ENCODE measurements at places on chromosomes 3 and 15.
A peak's percentile ranks its signal among the peaks of the same experiment; 100 is the strongest.

- no peak for DNase-seq
Observed at GRCh38 chr3:159273608-159274007, 471.8 kb downstream of the MFSD1 start.

GRCh38 chr3:129783470-129783869, 110.0 kb downstream of the TMCC1 start:
- no peak for DNase-seq

GRCh38 chr3:174951034-174951433, 91.9 kb downstream of the NAALADL2 start:
- no peak for DNase-seq

GRCh38 chr15:69451951-69452691, 497 bp upstream of the RPLP1 start:
- DNase-seq: no peak

- no peak for DNase-seq
Observed at GRCh38 chr15:99050328-99050980, 42.9 kb upstream of the PGPEP1L start.

GRCh38 chr15:85832394-85832793, 37.7 kb upstream of the KLHL25 start:
- no peak for DNase-seq

DNA sequence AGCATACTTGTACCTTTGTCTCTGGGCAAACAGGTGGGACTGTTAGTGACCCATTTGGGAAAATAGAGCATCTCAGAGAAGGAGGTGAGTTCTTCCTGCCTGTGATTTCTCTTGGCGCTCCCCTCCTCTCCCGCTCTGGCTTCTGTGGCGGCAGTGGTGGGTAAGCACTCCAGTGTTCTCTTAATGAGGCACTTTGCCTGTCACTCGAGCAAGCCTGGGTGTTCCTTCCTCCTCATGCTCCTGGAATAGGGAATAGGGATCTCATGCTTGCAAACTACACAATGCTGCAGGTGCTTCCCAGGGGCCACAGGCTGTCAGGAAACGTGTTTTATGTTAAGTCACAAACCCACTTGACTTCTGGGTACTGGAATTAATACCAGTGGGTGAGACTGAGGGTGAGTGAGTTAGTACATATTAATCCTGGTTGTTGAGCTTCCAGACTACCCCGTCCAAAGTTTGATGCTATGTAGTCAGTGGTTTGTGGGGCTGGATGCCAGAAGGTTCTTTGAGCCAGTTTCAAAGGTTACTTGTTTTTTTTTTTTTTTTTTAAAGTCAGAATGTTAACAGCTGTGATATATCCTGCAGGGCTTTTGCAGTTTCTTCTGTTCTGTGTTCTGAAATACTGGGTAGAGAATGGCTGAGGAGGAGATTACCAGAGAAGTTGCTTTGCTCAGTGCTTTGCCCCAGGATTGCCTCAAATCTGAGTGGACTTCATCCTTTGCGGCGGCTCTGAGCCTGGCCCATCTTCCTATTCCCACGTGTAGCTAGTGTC, 30.5 kb downstream of the EDEM1 start:
- no peak for DNase-seq

DNA sequence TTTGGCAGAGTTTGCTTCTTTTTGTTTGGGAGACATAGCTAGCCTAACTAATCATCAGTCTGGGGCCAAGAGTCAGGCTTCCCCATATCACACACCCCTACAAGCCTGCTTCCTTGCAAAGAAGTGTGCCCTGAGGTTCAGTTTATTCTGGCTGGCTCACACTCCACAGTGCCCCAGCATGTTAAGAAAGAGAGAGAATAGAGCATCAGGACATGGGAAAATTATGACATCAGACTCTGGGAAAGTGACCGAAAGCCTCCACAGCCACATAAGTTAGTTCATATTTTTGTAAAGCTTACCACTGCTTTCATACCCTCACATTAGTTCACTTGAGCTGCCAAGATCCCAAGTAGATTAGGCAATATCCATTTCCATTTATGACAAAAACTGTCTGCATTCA, 63.0 kb upstream of the CFAP161 start:
- DNase-seq: no peak

GRCh38 chr3:126927401-126927750, 55.5 kb upstream of the PLXNA1 start:
- no peak for DNase-seq

GRCh38 chr15:39581793-39582285, 960 bp downstream of the THBS1 start:
- no peak for DNase-seq

DNA sequence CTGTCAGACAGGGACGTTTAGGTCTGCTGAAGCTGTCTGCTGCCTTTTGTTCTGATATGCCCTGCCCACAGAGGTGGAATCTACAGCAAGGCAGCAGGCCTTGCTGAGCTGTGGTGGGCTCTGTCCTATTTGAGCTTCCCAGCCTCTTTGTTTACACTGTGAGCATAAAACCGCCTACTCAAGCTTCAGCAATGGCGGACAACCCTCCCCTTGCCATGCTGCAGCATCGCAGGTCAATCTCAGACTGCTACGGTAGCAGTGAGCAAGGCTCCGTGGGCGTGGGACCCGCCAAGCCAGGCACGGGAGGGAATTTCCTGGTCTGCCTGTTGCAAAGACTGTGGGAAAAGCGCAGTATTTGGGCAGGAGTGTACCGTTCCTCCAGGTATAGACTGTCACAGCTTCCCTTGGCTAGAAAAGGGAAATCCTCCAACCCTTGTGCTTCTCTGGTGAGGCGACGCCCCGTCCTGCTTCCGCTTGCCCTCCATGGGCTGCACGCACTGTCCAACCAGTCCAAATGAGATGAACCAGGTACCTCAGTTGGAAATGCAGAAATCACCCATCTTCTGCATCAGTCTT, 71.4 kb downstream of the SPSB4 start:
- DNase-seq: no peak

DNA sequence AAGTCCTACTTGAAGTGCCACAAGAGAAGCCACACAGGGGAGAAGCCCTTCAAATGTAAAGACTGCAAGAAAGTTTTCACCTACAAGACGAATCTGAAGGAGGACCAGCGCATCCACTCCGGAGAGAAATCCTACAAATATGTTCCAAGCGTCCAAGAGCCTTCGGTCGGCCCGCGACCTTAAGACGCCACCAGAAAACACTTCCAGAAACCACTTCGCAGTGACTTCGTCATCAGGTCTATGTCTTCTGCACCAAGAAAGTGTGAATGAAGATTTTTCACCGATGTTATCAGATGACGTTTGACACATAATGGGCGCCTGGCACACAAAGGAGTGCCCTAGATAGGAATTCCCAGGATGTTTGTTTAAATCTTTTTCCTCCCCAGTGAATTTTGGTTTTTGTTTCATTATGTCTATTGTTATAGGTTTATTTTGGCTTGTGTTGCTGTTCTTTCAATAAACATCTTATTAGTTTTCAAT, 24.1 kb upstream of the ARPIN start:
- DNase-seq: no peak

DNA sequence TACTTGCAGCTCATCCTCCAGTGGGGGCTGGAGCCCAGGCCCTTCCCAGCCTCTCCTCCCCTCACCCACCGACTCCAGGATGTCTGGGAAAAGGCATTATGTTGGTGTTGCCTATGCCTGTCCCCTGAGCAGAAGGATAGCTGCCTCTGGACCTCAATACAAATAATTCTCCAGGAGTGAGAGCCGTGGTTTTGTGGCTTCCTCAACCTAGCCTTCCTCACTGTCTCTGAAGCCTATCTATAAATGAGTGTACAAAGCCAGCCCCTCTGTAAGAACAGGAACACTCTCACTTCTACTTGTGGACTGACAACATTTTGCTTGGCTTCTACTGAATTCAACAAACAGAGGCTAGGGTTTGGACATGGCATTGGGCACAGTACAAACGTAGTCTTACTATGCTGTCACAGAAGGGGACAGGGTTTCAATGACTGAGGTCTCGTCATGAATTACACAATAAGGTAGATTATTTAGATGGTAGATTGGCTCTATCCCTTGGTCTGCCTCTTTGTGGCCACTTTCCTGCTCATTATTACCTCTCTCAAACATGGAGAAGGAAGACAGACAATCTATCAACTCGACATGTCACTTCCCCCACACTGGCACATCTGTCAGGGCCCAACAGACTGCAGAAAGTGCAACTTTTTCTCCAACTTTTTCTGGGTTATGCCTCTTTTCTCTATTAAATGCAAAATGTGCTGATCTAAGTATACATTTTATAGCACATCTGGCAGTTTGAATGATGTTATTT, 82.8 kb upstream of the MEX3B start:
- no peak for DNase-seq

DNA sequence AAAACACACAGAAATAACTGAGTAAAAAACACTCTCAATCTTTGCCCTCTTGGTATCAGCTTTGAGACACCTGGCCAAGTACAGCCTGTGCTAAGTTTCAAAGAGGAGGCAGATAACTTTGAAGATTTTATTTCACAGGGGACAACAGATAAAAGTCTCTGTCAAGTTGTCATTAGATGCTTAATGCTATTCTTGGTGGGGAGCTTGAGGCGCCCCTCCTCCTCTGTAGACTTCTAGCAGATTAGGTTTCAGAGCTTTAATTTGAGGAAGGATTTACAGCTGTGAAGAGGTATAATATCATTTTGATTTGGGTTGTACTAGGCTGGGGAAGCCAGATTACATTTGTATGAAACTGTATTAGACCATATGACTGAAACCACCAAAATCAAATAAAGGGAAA, 620.3 kb downstream of the FHIT start:
- no peak for DNase-seq

- peak; percentile 40 for DNase-seq
Observed at GRCh38 chr15:74956648-74957475, at the start of gene RPP25. RPP25 (minus strand) TSS chr15:74956772; CDS start chr15:74956583, 189 bp downstream.

GRCh38 chr3:171753025-171753472, 57.2 kb downstream of the PLD1 start:
- DNase-seq: no peak

DNA sequence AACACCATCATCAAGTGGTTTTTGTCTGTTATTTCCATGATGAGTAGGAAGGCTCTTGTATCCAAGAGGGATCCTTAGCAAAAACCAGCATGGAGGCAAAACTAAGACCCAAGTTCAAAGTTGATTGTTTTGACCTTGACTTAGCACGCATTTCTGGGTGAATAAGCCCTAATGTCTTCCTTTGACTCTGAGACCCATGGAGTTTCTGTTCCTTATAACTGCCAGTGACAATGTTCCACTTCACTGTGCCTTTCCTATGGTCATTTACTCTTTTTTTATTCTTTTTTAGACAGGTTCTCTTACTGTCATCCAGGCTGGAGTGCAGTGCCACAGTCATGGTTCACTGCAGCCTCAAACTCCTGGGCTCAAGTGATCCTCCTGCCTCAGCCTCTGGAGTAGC, 118.2 kb upstream of the MRPL3 start:
- no peak for DNase-seq

- no peak for DNase-seq
Observed at GRCh38 chr3:66272016-66272415, 51.2 kb downstream of the SLC25A26 start.

GRCh38 chr15:29925227-29926082, 103.2 kb upstream of the TJP1 start:
- DNase-seq: no peak

DNA sequence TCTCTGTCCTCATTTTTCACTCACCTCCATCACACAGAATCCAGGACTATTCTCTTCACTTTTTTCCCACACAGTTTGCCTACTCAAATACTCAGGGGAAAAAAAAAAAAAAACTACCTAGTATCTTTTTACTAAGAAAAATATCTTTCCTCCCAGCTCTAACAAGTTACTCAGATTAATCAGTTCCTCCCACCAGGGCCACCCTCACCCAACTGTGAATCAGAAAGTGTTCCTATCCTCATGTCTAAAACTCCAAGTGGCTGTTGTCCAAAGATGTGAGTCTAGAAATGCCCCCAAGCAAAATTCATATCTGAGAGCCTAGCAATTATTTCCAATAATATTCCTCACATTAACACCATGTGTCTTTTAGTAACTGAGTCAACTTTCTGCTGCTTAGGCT, 268.0 kb downstream of the ERC2 start:
- no peak for DNase-seq

- no peak for DNase-seq
Observed at GRCh38 chr15:85280203-85280602, 100.2 kb upstream of the AKAP13 start.

- no peak for DNase-seq
Observed at GRCh38 chr3:88440701-88441100, 290.9 kb downstream of the C3orf38 start.

DNA sequence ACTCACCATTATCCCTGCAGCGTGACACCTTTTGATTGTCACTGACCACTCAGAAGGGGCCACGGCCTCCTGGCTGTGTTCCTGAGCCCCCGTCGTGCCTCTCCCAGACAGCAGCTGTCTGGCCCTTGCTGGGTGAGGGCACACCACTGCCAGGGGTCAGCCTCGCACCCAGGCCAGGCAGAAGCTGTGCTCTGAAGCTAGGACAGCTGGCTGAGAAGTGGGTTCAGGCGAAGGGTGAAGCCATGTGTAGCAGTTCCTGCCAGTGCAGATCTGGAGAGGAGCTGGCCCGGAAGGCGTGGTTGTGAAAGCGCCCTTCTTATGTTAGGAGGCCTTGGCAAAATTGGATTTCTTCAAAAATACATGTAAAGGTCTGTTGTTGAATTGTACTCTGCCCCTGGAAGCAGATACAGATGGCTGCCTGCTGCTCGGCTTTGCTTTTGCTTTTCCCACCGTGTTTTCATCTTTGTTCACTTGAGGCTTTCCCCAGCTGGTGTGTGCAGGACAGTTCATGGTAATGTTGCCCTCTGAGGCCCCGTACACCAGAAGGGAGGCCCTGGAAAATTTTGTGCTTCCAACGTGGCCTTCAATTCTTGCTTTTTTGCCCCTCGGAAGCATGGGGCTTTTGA, 49.1 kb downstream of the KLHL25 start:
- no peak for DNase-seq

DNA sequence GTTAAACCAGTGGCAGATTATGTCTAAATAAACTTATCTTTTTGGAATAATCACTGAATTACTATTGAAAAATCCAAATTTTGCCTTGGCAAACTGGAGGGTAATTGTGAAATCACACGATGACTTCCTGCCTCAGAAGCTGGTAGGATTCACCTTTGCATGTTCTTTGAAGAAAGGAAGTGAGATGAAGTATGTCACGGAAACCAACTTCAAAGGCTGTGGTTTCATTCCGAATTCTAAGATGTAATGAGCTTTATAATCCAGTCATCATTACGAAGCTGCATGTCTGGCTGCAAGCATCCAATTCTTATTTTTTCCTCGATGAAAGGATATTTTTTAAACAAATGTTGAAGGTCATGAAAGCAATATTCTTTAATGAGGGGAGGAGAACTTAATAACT, 15.0 kb upstream of the ZBED2 start:
- no peak for DNase-seq
